Ovary (tissue), 10 donors: ENCODE measurements at places on chromosomes 7 and 10. TPM values are rescaled to one million over a fixed set of nuclear protein-coding genes. Genes with fewer than 3 reads are reported as not detected.

Gene PRPS1L1
- total RNA-seq = not detected

Gene VSTM2A
- total RNA-seq = not detected

Gene PPP2R2D
- 44.2 TPM for total RNA-seq

Gene CRPPA
- 3.8 TPM for total RNA-seq

Gene BICC1
- 29.2 TPM for total RNA-seq

Gene CYP2E1
- 1.9 TPM for total RNA-seq

Gene ACBD7
- 0.25 TPM for total RNA-seq

Gene ANXA8L1
- total RNA-seq = not detected

Gene KLLN
- total RNA-seq = 0.61 TPM

Gene C7orf57
- 0.38 TPM for total RNA-seq

Gene STAG3
- 0.92 TPM for total RNA-seq

Gene PTPRZ1
- 0.45 TPM for total RNA-seq

Gene CALHM3
- not detected for total RNA-seq

Gene DYDC1
- not detected for total RNA-seq

Gene HHEX
- 4.1 TPM for total RNA-seq

Gene TEX36
- total RNA-seq = not detected

Gene PTF1A
- total RNA-seq = not detected

Gene KLF14
- total RNA-seq = 0.10 TPM

Gene NOM1
- 16.0 TPM for total RNA-seq

Gene COBL
- total RNA-seq = 3.1 TPM

Gene FAM204A
- total RNA-seq = 78.2 TPM

Gene UNCX
- total RNA-seq = not detected

Gene CAV1
- 272 TPM for total RNA-seq

Gene CCDC172
- not detected for total RNA-seq

Gene ADGRA1
- total RNA-seq = 0.18 TPM

Gene CCDC186
- 22.5 TPM for total RNA-seq

Gene NRCAM
- 0.61 TPM for total RNA-seq

Gene FKBP6
- not detected for total RNA-seq

Gene NPTX2
- total RNA-seq = 0.38 TPM

Gene KDM7A
- total RNA-seq = 13.2 TPM

Gene FOXP2
- total RNA-seq = 15.4 TPM
